ENCODE measurements at places on chromosomes 12 and 14. TPM values are rescaled to one million over a fixed set of nuclear protein-coding genes. Genes with fewer than 3 reads are reported as not detected.

SLC25A3 gene
- 1,192 TPM for total RNA-seq

PPP1R12A gene
- total RNA-seq, result 93.8 TPM

MAP3K12 gene
- total RNA-seq, result 6.7 TPM

KLRK1 gene
- total RNA-seq, result not detected

MED13L gene
- 69.5 TPM for total RNA-seq

WNT1 gene
- not detected for total RNA-seq

DDN gene
- total RNA-seq, result not detected

TMEM63C gene
- total RNA-seq, result 0.66 TPM

TMEM121 gene
- total RNA-seq, result 1.2 TPM
